RPMI7951 (cell line): ENCODE measurements at places on chromosomes 7 and 10.

DNA sequence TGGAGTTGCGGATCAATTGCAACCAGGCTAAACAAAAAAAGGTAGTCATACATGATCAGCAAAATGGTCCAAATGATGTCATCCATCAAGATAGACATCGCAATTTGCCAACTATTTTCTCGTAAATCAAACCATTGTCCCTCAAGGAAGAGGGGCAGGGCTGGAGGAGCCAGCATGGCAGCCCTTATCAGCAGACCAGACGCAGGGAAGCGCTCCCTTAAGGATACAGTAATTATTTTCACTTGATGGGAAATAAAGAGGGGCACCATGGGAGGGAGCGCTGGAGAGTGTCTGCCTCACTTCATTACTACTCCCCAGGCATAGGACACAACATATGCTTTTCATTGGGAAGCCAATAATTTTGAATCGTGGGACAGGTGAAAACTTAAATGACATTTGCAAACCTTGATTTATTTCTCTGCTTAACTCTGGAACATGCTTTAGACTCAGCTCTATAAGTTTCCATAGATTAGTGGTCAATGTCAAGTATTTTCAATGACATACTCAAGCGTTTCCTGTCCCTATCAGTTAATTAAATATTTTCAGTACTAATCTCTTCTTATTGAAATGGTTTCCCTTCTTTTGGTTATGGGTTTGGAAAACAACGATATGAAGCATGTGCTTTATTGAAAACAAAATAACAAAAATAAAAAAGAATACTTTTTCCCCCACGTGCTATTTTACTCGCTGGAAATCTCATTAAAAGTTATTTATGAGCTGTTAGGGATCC lies 202.4 kb upstream of the HABP2 start:
- no peak for DNase-seq

- DNase-seq: no peak
Measured at GRCh38 chr10:63883861-63884260, 362.7 kb downstream of the REEP3 start.

GRCh38 chr7:90923541-90923997 lies 327.4 kb downstream of the CDK14 start:
- no peak for DNase-seq

GRCh38 chr7:123918309-123918708 lies 6.7 kb upstream of the SPAM1 start:
- no peak for DNase-seq

DNA sequence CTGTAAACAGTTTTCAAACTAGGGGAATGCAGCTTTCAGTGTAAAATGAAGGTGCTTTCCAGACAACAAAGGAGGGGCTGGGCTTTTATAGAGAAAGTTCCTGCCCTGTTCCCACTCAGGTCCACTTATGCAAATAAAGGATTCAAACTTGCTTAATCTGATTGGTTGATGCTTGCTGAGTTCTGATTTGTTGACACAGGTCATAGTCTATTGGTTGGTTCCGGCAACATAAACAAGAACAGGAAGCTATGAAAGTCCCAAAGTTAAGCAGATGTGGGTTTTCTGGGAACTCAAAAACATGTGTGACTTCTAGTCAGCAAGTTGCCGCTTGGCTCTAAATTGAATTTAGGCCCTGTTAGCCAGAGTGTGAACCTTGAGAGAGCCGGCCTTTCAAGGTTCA lies 194.2 kb upstream of the SVIL start:
- DNase-seq: peak; percentile 21

DNA sequence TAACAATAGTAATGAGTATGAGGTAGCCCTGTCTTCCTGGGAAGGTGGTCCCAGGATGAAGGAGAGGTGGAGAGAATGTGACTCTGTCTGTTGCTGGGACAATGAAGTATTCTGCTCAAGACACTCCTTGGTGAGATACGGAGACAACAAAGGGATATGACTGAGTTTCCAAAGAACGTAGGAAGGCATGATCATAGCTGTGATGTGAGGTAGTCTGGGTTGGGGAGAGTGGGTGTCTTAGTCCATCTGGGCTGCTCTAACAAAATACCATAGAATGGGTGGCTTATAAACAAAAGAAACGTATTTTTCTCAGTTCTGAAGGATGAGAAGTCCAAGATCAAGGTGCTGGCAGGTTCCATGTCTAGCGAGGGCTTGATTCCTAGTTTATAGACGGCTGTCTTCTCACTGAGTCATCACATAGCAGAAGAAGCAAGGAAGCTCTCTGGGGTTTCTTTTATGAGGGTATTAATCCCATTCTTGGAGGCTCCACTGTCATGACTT lies 84.9 kb upstream of the RHOBTB1 start:
- DNase-seq: no peak

- peak; percentile 35 for DNase-seq
Measured at GRCh38 chr10:107425931-107426553, 261.5 kb upstream of the SORCS1 start.

DNA sequence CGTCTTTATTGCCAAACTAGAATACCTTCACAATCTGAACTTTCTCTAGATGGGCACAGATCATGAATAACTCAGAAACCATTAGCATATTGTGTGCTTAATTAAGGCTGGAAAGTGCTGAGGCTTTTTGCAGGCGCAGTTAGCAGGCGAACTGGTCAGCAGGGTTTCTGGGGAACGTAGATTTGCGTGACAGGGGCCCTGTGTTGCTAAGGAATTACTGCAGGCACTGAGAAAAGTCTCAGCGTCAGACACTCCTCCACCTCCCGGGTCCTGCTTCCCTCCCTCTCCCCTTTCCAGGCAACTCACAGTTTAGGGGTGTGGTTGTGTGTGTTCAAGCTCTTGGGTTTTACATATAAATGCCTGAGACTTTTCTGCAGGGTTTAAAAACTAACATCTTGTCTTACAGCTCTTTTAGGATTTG lies 2.2 kb downstream of the MAP3K8 start:
- peak; percentile 83 for DNase-seq

- DNase-seq: peak; percentile 10
Measured at GRCh38 chr7:117780832-117781231, 92.4 kb downstream of the CTTNBP2 start.

DNA sequence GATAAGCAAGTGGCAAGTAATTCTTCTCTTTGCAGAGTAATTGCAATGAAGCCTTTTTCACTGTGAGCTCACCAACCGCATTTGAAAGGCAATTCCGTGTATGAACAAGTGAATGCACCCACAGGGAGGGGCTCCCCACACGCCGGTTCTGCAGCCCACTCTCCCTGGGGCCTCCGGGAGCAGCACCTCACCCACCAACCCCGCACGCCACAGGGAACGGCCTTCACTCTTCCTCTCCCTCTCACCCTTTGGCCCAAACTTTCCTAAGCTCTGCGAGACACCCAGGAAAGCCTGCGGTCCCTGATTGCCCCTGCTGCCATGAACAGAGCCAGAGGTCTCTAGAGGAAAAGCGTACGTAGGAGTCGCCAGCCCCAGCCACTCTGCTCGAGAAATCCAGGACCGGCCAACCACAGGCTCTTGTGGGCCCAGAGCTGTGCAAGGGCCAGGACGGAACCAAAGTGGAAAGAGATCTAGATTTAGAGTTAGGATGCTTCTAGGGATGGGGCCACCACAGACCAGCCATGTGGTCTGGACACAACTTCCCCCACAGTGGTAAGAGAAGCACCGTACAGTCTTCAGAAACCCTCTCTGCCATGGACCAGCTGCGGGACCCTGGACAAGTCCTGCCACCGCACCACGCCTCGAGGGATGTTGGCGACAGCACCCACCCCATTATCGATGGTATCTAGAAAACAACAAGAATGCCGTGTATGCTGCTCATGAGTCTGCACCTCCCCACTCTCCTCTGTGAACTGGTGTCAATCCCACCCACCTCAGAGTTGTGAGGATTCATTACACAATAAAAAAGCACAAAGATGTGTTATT lies 3.6 kb downstream of the WDR86 start:
- no peak for DNase-seq

GRCh38 chr10:108638225-108638624 lies 1285.1 kb downstream of the XPNPEP1 start:
- DNase-seq: no peak
